Panc1 (cell line): ENCODE measurements at places on chromosomes 11 and 22. TPM values are rescaled to one million over a fixed set of nuclear protein-coding genes. Genes with fewer than 3 reads are reported as not detected.

DNA sequence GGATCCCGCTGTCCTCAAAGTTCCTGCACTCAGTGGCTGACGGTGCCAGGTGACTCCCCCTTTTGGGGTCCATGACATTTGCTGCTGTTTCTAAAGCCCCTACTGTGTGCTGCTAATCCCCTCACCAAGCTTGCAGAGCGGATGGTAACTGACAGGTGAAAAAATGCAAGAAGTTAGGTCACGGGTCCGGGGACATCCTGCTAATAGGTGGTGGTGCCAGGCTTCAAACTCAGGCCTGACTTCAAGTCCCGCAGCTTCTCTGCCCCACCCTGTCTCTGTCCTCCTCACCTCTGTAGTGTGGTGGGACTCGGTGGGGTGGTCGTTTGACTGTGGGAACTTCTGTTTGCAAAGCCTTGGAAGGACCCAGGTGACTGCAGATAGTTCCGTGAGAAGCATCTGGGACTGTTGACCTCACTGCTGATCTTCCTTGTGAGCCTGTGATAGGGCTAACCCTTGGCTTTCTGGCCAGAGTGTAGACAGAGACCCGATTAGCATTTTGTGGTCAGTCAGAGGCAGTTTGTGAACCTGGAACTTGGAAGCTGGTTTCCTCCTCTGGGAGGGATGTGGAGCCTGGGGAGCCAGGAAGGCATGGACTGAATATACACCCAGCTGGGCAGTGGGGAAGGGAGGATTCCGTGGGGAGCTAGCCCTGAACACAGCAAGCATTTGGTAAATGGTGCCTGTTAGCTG is 115.4 kb upstream of the OR4B1 start:
- H3K36me3 ChIP-seq = no peaks in the 10 kb centered on the region
- no peak overlapping the region for H3K27ac ChIP-seq
- no peaks in the 10 kb centered on the region for H3K27me3 ChIP-seq
- no peak overlapping the region for H3K4me3 ChIP-seq
- no peak for DNase-seq

GRCh38 chr11:28542561-28542960 is 434.4 kb downstream of the METTL15 start:
- H3K36me3 ChIP-seq = no peaks in the 10 kb centered on the region
- DNase-seq = no peak
- H3K27ac ChIP-seq = no peak overlapping the region
- no peaks in the 10 kb centered on the region for H3K4me1 ChIP-seq
- H3K4me3 ChIP-seq = no peak overlapping the region
- H3K27me3 ChIP-seq = no peaks in the 10 kb centered on the region

Gene UPK3A
- total RNA-seq = not detected

Gene ZNF280A
- total RNA-seq = 0.10 TPM

GRCh38 chr11:12003336-12003735 is 5.1 kb downstream of the DKK3 start:
- DNase-seq = no peak
- H3K27ac ChIP-seq = no peak overlapping the region
- H3K36me3 ChIP-seq = no peaks in the 10 kb centered on the region; the same call in 1 of the 2 replicates
- no peak overlapping the region for H3K4me3 ChIP-seq
- no peaks in the 10 kb centered on the region for H3K27me3 ChIP-seq
